ENCODE measurements at places on chromosomes 1 and 21.

GRCh38 chr1:180278596-180279395 lies 48.7 kb downstream of the LHX4 start:
- no peak for DNase-seq

DNA sequence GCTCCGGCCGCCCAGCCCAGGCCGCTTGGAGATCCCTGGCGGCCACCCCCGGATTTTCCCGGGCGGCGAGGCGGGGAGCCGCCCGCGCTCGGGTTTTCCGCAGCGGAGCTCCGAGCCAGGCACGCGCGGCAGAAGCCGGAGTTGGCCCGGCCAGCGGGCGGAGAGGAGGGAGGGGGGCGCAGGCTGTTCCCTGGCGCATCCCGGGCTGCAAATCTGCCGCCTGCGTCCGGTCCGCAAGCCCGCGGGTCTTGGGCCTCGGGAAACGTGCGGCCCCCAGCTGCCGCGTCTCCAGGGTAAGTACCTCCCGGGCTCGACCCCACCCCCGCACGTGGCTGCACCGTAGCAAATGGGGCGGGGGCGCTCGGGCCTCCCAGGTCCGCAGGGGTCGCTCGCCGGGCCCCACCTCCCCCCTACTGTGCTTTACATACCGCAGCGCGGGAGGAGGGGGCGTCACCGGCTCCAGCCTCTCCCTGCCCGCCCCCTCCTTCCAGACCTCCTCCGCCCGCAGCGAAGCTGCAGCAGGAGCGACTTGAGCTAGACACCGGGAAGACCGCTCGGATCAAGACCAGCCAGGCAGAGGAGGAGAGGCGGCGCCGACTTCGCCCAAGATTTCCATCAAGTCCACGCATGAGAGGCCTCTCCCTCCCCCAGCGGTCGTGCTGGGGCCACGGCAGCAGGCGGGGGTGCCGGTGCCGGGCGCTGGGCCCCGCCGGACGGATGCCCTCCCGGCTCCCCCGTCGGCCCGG lies 1.6 kb downstream of the TMEM200B start:
- no peak for DNase-seq

- DNase-seq, result no peak
These were observed 134.7 kb upstream of the CD34 start for GRCh38 chr1:208045463-208046260.

GRCh38 chr1:60149251-60149650 lies 75.7 kb upstream of the C1orf87 start:
- DNase-seq, result no peak

DNA sequence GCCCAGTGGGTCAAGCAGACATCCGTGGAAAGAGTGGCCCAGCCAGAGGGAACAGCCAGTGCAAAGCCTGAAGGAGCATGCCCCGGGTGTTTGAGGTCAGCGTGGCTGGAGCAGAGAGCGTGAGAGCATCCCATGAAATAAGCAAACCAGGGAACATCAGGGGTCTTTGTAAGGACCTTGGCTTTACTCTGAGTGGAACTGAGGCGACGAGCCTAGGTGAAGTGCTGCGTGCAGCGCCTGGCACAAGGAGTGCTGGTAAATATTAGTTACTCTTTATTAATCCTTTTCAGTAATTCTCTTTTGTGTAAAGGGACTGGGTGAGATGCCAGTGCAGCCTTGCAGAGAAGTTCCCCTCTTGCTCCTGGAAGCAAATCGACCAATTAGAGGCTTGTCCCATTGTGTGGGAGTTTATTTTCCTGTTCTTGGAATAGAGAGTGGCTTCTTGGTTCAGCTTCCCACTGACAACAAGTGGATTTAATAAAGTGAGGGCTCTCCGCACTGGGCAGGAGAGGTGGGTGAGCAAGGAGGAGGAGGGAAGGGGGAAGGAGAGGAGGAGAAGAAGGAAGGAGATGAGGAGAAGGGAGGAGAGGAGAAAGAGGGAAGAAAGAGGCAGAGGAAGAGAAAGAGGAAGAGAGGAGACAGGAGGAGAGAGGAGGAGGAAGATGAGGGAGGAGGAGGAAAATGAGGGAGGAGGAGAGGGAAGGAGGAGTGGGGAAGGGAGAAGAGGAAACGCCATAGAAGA lies 37.6 kb upstream of the DISP3 start:
- DNase-seq, result no peak

GRCh38 chr21:38772646-38773045 lies 33.1 kb upstream of the ETS2 start:
- DNase-seq, result no peak

DNA sequence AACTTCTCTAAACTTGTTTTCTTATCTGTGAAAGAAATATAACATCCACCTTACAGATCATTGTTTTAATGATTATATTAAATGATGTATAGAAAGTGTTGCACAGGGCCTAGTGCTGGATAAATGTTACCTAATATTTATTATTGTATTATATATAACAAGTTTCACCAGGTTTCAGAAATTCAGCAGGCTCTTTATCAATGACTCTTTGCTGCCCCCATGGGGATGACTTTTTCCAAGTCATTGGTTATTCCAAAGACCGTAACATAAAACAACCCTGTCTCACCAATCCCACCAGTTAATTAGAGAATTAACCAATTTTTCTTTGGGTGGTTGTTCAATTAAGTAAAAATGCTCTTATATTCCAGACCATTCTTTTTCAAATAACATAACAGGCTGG lies 7.3 kb upstream of the DEDD start:
- no peak for DNase-seq

DNA sequence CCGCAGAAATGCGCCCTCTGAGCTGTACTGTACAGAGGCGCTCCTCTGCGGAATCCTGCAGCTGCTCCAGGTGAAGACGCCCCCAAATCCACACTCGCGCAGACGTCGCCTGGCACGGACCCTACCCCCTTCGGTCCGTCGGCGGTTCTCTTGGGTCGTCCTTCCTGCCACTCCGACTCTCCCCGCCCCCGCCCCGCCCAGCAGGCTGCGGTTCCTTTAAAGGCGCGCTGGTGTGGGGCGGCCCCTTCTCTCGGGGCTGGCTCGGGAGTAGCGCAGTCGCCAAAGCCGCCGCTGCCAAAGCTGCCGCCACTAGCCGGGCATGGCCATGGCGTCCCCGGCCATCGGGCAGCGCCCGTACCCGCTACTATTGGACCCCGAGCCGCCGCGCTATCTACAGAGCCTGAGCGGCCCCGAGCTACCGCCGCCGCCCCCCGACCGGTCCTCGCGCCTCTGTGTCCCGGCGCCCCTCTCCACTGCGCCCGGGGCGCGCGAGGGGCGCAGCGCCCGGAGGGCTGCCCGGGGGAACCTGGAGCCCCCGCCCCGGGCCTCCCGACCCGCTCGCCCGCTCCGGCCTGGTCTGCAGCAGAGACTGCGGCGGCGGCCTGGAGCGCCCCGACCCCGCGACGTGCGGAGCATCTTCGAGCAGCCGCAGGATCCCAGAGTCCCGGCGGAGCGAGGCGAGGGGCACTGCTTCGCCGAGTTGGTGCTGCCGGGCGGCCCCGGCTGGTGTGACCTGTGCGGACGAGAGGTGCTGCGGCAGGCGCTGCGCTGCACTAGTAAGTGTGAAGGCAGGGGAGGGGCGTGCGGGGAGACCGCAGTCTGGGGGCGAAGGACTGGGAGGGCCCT lies at the start of gene RASSF5:
Gene RASSF5, plus strand, starts transcription at position 248 of the 846 bp plus-strand sequence. Its CDS starts 72 bp downstream, at position 320.
- peak; percentile 93 for DNase-seq

DNA sequence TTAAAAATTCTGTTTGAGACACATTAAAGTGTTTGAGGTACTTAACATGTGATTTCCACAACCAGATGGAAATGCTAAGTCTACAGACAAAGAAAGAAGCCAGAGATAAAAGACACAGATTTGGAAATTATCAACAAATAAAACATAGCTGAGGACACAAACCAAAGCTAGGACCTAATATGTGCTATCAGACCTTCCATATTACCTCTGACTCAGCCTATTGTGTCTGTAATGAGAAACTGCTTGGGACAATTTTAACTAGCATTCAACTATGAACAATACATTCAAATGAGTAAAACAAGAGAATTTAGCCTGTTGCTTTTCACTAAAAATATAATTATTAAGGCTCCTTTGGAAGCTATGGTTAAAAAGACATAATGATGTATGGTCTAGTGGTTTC lies 54.6 kb downstream of the WNT2B start:
- no peak for DNase-seq

DNA sequence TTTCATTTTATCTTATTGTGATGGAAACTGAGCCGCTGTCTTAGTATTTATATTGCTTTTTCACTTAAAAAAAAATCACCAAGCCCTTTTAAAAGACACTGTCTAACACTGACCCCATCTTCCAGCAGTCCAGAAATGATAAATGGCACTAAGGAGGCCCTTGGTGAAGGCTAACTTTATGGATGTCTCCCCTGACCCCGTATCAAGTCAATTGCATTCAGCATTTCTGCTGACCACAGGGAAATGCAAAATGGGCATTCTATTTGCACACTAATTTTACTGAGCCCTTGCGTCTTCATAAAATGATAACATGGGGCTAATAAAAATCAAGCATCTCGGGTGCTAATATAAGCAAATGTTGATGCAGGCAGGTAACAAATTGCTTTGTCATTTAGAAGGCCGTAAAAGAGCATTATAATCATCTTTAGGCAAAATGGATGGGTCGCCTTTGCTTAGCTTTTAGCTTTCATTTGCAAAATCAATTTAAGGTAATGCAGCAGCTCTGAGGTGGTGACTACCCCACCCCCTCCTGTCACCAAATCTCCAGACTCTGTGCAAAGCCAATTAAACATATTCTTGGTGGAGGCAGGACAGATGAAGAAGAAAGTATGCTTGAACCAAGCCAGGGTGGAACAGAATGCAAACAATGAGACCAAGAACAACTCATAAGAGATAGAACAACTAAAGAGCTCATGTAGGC lies 110.8 kb downstream of the BEND5 start:
- no peak for DNase-seq

DNA sequence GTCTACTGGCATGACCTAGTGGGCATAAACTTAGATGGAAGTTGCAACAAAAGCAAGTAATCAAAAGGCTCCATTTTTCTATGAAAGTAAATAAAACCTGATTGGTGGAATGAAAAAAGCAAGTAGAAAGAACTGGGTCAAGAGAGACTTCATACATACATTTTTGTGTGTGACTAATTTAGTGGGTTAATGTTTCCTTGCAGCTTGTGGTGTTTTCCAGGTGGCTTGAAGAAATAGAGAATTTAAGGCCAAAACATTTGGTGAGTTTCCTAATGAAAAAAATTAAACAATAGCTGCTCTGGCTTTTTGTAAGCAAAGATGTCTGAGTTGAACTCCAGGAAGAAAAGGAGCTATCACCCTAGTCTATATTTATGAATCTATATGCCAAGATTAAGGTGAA lies 71.0 kb downstream of the ZC3H11B start:
- DNase-seq, result no peak

DNA sequence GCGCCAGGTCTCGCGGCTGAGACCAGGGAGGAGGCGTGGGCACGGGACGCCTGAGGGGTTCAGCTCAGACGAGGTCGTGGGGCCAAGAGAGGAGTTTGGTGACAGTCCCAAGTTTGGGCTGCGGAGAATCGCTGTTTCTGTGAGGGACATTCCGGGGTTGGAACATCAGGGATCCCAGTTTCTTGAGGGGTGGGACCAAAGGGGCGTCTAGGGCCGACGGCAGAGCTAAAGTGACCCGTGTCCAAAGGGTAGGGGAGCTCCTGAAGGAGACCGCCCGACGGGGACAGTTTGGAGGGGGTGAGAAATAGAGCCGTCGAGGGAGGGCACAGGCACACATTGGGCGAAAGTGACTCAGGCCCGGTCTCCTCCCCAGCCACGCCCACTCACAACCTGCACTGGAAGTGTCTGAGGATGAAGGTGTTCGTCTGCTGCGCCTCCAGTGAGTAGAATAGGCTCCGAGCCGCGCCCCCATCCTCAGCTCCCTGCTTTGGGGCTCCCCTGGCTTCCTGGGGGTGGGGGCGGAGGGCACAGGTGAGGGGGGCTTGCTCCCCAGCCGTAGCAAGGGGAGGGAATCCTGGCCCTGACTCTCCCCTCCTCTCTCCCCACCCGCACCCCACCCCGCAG lies 7.0 kb downstream of the EFNA3 start:
- peak; percentile 87 for DNase-seq

- no peak for DNase-seq
These were observed 24.0 kb upstream of the ABL2 start for GRCh38 chr1:179253286-179253972.
